Activated CD8-positive, alpha-beta T cell treated with anti-CD3 and anti-CD28 coated beads, Interleukin-2, amount 10 ng/mL, durations not matched to agents 7 days and 5 days (primary cell): ENCODE measurements at places on chromosomes 7 and 10. TPM values are rescaled to one million over a fixed set of nuclear protein-coding genes. Genes with fewer than 3 reads are reported as not detected.

MPP7 gene
- 13.0 TPM for total RNA-seq

GPR85 gene
- not detected for total RNA-seq

ASAH2 gene
- total RNA-seq: 1.8 TPM

HGF gene
- total RNA-seq: not detected

DNA sequence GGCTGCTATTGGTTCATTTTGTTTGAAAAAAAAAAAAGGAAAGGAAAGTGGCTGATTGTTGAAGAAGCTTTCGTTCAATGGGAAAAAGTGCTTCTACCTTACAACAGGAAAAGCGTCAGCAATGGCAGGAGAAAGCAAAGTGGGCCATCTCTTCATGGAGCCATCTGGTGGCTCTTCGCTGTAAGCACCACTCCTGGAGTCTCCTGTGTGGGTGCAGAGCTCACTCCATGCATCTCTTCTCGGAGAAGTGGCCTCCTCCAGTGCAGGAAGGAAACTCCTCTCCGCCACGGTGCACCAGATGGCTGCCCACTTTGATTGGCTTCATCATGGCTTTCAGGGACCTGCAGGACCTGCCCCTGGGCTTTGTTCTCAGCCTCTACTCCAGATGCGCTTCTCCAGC, 250.9 kb downstream of the PTEN start:
- no peak overlapping the region for H3K4me3 ChIP-seq
- DNase-seq: no peak
- H3K36me3 ChIP-seq: no peaks in the 10 kb centered on the region
- peaks cover 4% of the 10 kb centered on the region for H3K27me3 ChIP-seq
- no peak overlapping the region for H3K27ac ChIP-seq
- peaks cover 18% of the 10 kb centered on the region for H3K4me1 ChIP-seq

GRCh38 chr7:64877714-64878610, 25.1 kb upstream of the ZNF273 start:
- peaks cover 9% of the 10 kb centered on the region for H3K4me1 ChIP-seq
- H3K4me3 ChIP-seq: peak overlapping the region; percentile 22
- DNase-seq: peak; percentile 17
- H3K27ac ChIP-seq: no peak overlapping the region

DNA sequence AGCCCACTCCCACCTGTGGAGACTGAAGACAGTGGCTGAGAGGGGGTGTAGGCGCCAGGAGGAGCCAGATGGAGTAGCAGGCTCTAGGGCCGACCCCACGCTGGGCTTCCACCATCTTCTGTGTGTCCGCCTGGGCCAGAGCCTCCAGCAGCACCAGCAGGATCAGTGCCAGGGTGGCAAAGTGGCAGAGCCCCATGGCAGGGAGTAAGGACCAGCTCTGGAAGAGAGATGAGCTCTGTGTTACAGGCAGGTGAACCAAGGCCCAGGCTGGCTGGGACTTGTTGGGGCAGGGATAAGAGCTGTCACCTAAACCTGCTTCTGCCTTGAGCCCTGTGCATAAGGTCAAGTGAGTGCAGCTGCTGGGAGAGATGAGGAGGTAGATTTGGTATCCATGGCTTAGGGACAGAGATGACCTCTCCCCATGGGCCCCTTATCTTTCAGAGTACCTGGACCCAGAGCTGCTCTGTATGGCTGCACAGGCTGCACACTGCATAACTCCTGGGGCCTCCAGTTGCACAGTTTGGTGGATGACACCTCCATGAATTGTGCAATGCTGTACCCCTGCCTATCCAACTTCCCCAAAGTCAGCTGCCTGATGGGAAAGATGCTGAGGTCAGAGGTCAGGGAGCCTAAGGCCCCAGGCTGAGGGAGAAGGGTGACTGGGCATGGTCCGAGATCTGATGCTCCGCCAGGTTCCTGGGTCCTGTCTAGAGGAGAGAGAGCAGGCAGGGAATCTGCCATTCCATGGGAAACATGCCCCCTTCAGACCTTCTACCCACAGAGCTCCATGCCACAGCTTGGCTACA, 7.4 kb upstream of the SAMD8 start:
- peak overlapping the region; percentile 26 for H3K27ac ChIP-seq
- no peaks in the 10 kb centered on the region for H3K27me3 ChIP-seq
- peaks cover 7% of the 10 kb centered on the region for H3K4me1 ChIP-seq

- no peaks in the 10 kb centered on the region for H3K36me3 ChIP-seq
- DNase-seq: no peak
- no peaks in the 10 kb centered on the region for H3K27me3 ChIP-seq
- no peaks in the 10 kb centered on the region for H3K4me1 ChIP-seq
- no peak overlapping the region for H3K27ac ChIP-seq
These were observed 235.7 kb downstream of the AGMO start for GRCh38 chr7:15326044-15326644.

GRCh38 chr10:49078433-49078832, 36.9 kb downstream of the VSTM4 start:
- no peak overlapping the region for H3K27ac ChIP-seq
- no peak overlapping the region for H3K4me3 ChIP-seq
- peaks cover 10% of the 10 kb centered on the region for H3K27me3 ChIP-seq
- DNase-seq: no peak
- H3K4me1 ChIP-seq: peaks cover 25% of the 10 kb centered on the region

GRCh38 chr10:2011106-2011716, 273.9 kb upstream of the ADARB2 start:
- H3K36me3 ChIP-seq: no peaks in the 10 kb centered on the region
- H3K4me3 ChIP-seq: no peak overlapping the region
- no peak for DNase-seq
- no peaks in the 10 kb centered on the region for H3K4me1 ChIP-seq
- H3K27me3 ChIP-seq: no peaks in the 10 kb centered on the region
- no peak overlapping the region for H3K27ac ChIP-seq

- no peaks in the 10 kb centered on the region for H3K4me1 ChIP-seq
- no peaks in the 10 kb centered on the region for H3K27me3 ChIP-seq
- no peak for DNase-seq
- no peak overlapping the region for H3K27ac ChIP-seq
- no peak overlapping the region for H3K4me3 ChIP-seq
- H3K36me3 ChIP-seq: peaks cover 37% of the 10 kb centered on the region
These were observed 92.9 kb downstream of the SMURF1 start for GRCh38 chr7:99050971-99051370.

DNA sequence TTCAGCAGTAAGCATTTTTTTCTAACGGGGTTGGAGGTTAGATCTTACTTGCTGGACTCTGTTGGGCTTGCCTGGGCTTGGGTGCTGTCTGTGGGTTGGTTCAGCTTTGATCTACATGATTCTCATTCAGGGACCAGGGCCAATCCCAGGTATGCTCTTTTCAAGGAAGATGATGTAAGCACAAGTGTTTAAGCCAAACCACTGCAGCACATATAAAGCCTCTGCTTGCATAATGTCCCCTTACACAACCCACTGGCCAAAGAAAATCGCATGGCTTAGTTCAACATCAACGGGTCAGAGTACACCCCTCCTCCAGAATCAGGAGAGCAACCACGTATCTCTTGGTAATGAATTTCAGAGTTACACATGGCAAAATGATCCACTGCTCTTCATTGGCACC, 83.9 kb downstream of the DNAJB9 start:
- no peaks in the 10 kb centered on the region for H3K36me3 ChIP-seq
- no peak overlapping the region for H3K27ac ChIP-seq
- H3K4me1 ChIP-seq: no peaks in the 10 kb centered on the region
- H3K4me3 ChIP-seq: no peak overlapping the region

DNA sequence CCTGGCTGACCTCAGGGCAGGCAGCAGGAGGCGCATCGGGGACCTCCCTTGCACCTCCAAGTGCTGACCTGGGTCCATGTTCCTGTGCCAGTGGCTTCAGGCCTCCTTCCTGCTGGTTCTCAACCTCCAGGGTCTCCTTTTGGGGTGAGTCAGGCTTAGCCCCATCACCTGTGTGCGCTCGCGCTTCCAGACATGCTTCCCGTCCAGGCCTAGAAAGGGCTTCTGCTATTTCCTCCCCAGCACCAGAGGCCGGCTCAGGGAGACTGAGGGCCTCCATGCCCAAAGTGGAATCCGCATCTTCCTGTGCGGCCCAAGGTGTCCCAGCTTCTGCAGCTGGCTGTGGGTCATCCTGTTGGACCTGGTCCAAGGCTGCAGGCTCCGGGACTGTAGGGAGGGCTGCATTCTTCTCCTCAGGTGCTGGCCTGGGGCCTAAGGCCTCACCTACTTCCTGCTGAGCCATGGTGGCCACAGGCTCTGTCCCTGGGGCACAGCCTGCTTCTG, 5.9 kb downstream of the NACAD start:
- H3K4me3 ChIP-seq: no peak overlapping the region
- H3K36me3 ChIP-seq: no peaks in the 10 kb centered on the region
- no peak overlapping the region for H3K27ac ChIP-seq
- peaks cover 2% of the 10 kb centered on the region for H3K4me1 ChIP-seq
- no peaks in the 10 kb centered on the region for H3K27me3 ChIP-seq

DNA sequence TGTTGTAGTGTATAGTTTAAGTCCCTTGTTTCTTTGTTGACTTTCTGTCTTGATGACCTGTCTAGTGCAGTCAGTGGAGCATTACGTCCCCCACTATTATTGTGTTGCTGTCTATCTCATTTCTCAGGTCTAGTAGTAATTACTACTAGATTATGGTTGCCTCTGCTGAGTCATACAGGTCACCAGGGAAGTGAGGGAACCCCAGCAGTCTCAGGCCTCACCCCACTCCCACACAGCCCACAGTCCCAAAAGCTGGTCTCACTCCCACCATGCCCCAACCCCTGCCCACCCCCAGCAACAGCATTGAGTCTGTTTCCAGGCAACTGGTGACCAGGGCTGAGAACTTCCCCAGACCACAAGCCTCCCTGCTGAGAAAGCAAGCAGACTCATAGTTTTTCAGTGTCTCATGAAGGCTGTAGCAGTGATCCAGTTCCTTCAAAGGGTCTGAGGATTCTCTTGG, 88.0 kb downstream of the PLXDC2 start:
- H3K4me1 ChIP-seq: no peaks in the 10 kb centered on the region
- no peak for DNase-seq
- H3K4me3 ChIP-seq: no peak overlapping the region

- H3K27ac ChIP-seq: no peak overlapping the region
- DNase-seq: no peak
- no peak overlapping the region for H3K4me3 ChIP-seq
- no peaks in the 10 kb centered on the region for H3K4me1 ChIP-seq
- no peaks in the 10 kb centered on the region for H3K27me3 ChIP-seq
- peaks cover 59% of the 10 kb centered on the region for H3K36me3 ChIP-seq
These were observed 53.5 kb downstream of the SND1 start for GRCh38 chr7:127705461-127705959.

DNA sequence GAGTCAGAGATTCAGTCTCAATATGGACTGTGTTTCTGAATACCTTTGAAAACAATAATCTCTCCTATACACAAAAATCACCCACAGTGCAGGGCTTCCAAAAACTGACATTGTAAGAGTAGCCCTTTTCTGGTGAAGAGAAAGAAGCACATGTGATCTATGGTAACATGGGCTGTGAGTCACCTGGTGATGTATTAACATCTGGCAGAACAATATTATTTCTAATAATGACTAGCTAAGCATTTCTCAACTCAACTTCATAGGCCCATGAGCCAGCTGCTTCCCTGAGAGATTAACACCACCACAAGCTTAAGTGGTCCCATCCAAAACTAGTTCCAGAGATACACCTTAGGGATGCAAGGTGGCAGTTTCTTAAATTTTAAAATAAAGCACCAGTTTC, 331.0 kb upstream of the NRP1 start:
- no peaks in the 10 kb centered on the region for H3K4me1 ChIP-seq
- no peaks in the 10 kb centered on the region for H3K27me3 ChIP-seq
- H3K36me3 ChIP-seq: no peaks in the 10 kb centered on the region
- H3K4me3 ChIP-seq: no peak overlapping the region

DNA sequence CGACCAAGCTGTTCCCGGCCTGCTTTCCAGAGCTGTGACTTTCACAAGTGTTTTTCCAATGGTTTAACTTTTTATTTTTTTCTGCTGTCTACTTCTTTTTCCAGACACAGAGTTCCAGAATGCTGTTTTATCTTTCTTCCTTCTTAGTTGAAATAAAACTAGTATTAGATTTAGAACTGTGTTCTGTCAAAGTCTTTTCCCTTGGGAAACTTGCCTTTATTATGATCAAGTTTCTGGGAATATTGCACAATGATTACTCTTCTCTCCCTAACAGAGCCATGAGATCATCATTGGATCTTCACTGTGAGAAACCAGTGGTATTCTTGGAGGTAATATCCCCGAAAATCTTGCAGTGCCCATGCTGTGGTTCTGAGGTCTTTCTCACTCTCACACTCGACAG, 104.9 kb upstream of the KCND2 start:
- H3K36me3 ChIP-seq: no peaks in the 10 kb centered on the region
- H3K4me3 ChIP-seq: no peak overlapping the region
- H3K27ac ChIP-seq: no peak overlapping the region
- no peaks in the 10 kb centered on the region for H3K4me1 ChIP-seq
- no peaks in the 10 kb centered on the region for H3K27me3 ChIP-seq

- no peak overlapping the region for H3K27ac ChIP-seq
- no peaks in the 10 kb centered on the region for H3K4me1 ChIP-seq
- H3K4me3 ChIP-seq: no peak overlapping the region
- peaks cover 2% of the 10 kb centered on the region for H3K27me3 ChIP-seq
- DNase-seq: no peak
These were observed 296.0 kb upstream of the SP4 start for GRCh38 chr7:21131897-21132296.

DNA sequence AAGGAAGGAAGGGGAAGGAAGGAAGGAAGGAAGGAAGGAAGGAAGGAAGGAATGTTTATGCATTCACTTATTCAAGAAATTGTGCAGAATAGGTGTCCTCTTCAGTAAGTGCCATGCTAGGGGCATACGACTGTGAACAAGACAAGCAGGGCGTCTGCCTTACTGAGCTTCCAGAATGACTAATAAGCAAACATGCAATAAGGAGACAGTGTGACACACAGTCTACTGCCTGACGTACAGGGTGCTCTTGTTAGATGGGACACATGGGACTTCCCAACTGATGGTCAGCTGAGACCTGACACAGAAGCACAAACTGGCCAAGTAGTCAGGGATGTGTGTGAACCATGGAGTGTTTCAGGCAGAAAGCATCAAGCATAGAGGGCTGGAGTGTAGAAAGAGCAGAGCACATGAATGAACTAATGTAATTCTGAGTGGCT, 18.2 kb downstream of the DNAJC12 start:
- no peaks in the 10 kb centered on the region for H3K27me3 ChIP-seq
- no peaks in the 10 kb centered on the region for H3K36me3 ChIP-seq
- DNase-seq: no peak
- no peak overlapping the region for H3K27ac ChIP-seq
- H3K4me1 ChIP-seq: peaks cover 8% of the 10 kb centered on the region

DNA sequence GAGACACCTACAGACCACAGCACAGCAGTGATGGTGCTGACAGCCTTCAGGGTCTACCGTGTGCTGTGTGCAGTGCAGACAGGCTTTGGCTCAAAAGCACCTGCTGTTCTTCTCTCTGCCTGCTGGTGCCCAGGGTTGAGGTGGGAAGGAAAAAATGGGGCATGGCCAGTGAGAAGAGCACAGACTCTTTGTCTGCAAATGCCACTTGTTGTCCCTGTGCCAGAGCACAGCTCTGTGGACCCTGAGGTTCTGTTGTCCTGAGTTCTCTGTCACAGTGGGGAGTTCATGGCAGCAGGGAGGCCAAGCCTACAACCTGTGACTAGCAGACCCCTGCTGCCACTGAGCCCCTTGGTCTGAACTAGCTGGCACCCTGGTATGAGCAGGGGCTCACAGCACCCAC, 376.7 kb downstream of the GLRX3 start:
- H3K27ac ChIP-seq: no peak overlapping the region
- no peaks in the 10 kb centered on the region for H3K27me3 ChIP-seq
- H3K36me3 ChIP-seq: no peaks in the 10 kb centered on the region
- H3K4me3 ChIP-seq: no peak overlapping the region
- DNase-seq: no peak
- H3K4me1 ChIP-seq: no peaks in the 10 kb centered on the region
